EH (cell line): ENCODE measurements at places on chromosomes 2 and 18.
A peak's percentile ranks its signal among the peaks of the same experiment; 100 is the strongest.

GRCh38 chr18:63098018-63098981 lies 221.3 kb downstream of the BCL2 start:
- no peak for DNase-seq

- peak; percentile 87 for DNase-seq
Measured at GRCh38 chr2:6506361-6506794, 359.3 kb downstream of the CMPK2 start.

DNA sequence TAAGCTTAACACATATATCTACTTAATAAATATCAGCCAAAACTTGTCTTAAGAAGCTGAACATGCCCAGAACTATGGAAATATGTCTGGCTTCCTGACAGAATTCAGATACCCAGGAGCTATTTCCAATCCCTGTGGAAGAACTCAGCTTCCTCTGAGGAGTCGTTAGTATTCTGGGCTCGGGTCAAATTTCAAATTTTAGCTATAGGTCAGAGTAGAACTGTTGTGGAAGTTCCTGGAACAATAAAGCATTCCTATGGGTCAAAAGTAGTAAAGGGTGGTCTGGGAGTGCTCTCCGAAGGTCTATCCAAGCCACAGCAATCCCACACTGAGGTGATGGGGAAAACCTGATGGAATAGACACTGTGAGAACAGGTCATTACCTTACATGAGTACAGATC lies 342.7 kb upstream of the CHST9 start:
- DNase-seq = no peak

GRCh38 chr2:120983344-120983743 lies 247.7 kb downstream of the GLI2 start:
- DNase-seq = no peak

GRCh38 chr2:46495231-46496030 lies 16.1 kb downstream of the TMEM247 start:
- DNase-seq = peak; percentile 75

- no peak for DNase-seq
Measured at GRCh38 chr18:79606621-79607331, 72.8 kb upstream of the CTDP1 start.

DNA sequence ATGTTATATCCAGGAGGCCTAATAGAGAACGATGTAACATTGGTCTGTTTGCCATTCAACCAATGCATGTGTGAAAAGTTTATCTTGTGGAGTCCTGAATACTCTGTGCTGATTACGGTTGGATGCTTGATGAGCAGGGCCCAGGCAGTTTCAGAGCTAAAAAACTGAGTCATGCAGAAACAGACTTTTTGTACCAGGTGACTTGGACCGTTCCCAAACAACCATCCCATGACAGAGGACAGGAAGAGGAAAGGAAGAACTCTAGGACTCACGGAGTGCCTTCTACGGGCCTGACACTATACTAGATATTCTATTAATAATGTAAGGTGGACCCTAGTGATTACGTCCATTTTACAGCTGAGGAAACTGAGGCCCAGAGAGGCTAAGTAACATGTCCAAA lies 142.1 kb downstream of the ARHGAP28 start:
- no peak for DNase-seq

- DNase-seq = peak; percentile 50
Measured at GRCh38 chr2:198296665-198297308, 492.4 kb downstream of the PLCL1 start.

DNA sequence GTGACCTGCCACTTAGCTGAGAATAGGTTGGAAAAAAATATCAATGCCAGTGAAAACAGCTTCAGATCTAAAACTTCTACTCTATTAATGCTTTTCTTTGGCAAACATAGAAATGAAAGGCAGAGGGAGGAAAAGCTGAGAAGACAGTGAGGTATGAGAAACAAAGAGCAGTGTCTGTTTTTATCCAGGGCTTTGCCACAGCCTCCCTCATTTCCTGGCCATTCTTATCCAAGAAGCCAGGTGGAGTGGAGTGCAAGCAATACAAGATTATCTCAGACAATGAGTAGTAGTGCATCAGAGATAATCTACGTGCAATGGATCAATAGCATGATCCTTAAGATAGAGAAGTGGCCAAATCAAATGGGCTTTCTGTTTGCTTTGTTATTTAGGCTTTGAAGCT lies 808.7 kb upstream of the PIK3C3 start:
- DNase-seq = no peak

DNA sequence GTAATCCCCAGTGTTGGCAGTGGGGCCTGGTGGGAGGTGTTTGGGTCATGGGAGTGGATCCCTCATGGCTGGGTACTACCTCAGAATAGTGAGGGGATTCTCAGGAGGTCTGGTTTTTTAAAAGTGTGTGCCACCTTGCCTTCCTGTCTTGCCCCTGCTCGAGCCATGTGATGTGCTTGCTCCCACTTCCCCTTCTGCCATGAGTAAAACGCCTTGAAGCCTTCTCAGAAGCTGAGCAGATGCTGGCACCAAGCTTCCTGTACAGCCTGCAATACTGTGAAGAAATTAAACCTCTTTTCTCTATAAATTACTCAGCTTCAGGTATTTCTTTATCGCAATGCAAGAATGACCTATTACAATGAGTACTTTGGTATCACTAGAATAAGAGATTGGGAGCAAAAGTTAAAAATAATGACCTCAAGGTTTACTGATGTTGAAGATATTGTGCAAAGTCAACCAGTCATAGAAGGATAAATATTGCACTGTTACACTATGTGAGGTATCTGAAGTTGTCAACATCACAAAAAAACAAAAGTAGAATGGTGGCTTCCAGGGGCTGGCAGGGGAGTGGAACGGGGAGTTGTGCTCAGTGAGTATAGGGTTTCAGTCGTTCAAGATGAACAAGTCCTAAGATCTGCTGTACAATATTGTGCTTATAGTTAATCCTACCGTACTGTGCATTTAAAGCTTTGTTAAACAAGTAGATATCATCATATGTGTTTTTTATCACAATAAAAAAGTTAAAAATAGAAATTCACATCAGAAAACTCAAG lies 938.3 kb upstream of the CNTNAP5 start:
- no peak for DNase-seq

GRCh38 chr2:128199141-128199540 lies 108.1 kb downstream of the UGGT1 start:
- DNase-seq = no peak

DNA sequence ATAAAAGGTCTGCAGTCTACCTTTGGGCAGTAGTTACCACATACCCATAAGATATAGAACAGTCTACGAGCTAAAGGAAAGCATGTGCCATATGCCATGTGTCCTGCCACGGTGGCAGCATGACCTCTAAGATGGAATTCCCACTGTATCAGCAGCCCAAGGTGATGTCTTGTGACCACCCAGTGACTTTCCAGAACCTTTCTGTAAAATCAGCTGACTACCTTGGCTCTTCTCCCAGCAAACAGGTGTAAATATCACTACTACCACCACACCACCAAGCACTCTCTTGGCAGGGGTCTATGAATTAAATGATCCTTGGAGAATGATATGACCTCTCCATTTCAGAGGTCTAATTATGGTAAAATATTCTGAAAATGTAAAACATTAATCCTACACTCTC lies 99.6 kb downstream of the METTL8 start:
- no peak for DNase-seq

DNA sequence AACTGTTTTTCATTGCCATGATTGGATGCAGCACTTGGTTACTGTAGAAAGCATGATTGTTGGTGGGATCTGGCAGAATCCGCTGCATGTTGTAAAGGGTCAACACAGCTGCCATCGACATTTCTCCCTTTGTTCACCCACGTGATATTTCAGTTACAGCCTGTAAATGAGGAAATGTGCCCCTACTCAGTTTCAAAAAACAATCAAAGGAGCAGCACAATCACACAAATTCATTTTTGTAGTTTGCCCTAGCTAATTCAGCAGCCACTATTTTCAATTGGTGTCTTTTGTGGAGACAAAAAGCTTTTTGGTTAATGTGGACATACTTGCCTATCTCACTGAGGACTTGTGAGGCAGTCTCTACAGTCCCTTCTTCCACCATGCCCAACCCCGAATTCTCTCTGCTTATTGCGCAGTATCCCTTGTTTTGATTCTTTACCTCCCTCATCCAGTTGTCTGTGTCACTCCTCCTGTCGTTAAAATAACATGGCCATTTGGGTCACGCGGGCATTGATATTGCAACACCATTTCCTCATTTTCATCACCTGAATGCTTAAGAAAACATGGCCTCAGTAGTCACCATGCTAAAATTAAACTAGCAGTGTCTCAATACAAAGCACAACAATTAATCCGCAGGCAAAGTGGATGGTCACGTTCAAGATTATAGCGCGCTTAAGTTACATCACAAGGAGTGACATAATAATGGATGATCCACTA lies 6.4 kb upstream of the PROC start:
- DNase-seq = peak; percentile 36

DNA sequence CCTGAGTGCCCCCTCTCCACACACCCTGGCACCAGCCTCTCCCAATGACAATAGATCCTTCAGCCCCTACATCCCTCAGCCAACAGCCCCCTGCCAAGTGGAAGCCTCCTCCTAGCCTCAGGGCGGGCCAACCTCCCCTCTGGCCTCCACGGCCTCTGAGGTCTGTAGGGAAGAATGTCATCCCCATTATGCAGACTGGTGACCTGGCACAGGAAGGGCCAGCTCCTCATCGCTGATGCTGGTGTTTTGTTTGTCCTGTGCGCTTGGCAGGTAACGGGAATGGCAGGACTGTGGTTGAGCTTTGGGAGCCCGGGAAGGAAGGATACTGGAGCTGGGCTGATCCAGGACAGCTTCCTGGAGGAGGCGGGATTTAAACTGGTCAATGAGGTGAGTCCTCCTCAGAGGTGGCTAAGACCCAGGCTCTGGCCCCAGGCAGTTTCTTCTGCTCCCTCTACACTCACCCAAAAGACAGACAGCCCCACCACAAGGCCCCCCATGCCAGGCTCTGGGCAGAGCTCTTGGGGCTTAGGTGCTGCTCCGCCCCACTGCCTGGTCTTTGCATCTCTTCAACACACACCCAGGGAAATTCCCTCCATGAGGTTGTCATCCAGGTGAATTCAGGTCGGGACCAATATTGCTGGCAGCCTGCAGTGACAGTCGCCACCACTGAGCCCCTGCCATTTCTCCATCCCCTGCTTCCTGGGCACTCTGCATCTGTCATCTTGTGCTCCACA lies 75.2 kb upstream of the SMAD7 start:
- no peak for DNase-seq

DNA sequence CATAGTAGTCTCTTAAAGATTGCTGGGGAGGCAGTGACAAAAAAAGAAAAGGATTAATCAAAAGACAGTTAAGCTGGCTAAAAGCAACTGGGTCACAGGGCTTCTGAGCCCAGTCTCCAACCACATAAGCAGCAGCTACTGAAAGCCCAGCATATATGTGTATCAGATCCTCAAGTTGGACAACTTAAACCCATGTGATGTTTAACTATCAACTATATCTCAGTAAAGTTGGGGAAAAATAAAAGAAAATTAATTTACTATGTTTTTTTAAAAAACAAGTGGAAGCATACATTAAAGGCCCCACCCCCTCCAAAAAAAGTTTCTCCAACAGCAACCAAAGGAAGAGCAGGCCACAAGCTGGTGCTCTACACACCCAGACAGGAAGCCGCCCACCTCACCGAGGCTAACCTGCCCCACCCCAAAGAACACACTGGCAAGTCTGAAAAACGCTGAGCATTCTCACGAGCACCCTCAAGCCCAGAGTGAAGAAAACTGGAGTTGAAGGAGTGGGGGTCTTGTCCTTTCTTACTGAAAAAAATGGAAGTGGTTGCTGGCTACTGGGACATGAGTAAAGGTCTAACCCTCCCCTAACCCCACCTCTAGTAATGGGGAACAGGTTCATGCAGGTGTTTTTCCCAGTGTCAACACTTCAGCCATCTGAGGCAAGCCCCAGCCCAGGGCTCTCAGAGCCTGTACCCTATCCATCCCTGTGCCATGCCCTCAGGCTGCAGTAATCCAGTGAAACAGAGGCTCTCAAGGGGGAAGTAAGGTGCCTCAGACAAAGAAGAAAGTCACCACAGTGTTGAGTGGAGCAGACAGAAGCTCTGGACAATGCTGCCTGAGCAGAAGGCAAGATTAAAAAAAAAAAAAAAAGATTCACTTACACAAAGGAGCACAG lies 106.3 kb downstream of the GYPC start:
- DNase-seq = no peak

- peak; percentile 44 for DNase-seq
Measured at GRCh38 chr2:31428001-31428418, 13.5 kb upstream of the XDH start.

DNA sequence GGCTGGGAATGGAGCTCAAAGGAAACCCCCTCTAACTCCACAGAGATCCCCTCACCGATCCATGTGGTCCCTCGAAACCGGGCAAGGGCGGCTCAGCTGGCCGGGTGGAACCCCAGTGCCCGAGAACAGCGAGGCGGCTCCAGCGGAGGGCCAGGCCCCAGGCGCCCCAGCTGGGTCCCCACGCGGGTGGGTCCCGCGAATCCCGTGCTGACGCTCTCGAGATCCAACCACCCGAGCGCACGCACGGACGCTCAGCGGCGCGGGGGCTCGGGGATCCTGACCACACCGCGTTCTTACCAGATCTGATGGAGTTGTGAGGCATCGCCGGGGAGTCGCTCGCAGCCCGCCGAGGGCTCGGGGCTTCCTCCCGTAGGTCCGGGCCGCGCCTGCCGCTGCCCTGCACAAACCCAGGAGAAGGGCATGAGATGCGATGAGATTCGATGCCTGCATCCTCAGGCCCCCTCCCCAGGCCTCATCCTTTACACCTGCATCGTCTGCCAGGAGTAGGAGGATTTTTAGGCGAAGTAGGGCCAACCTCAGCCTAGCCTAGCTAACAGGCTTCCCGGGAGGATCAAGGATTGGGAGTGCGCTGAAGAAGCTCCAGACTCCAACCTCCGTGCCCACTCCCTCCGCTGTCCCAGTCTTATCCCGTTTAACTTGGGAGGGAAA lies 514 bp downstream of the PAX8 start:
- DNase-seq = no peak

- DNase-seq = peak; percentile 25
Measured at GRCh38 chr2:168490015-168490874, 34.2 kb downstream of the CERS6 start.

GRCh38 chr2:211591426-211591825 lies 947.2 kb downstream of the ERBB4 start:
- DNase-seq = no peak
